ENCODE measurements at places on chromosomes 4 and X.

- no peak for DNase-seq
Observed at GRCh38 chrX:36867143-36867542, 141.0 kb upstream of the FAM47C start.

- DNase-seq = no peak
Observed at GRCh38 chrX:20061855-20062254, 54.9 kb downstream of the MAP7D2 start.

- DNase-seq = no peak
Observed at GRCh38 chr4:126113058-126113457, 798.3 kb downstream of the FAT4 start.

- DNase-seq = no peak
Observed at GRCh38 chrX:111181951-111182350, 86.0 kb downstream of the PAK3 start.

- DNase-seq = peak; percentile 43
Observed at GRCh38 chr4:121696170-121696580, 605 bp downstream of the ANXA5 start.

GRCh38 chrX:46637938-46638337, 64.4 kb downstream of the CHST7 start:
- no peak for DNase-seq

DNA sequence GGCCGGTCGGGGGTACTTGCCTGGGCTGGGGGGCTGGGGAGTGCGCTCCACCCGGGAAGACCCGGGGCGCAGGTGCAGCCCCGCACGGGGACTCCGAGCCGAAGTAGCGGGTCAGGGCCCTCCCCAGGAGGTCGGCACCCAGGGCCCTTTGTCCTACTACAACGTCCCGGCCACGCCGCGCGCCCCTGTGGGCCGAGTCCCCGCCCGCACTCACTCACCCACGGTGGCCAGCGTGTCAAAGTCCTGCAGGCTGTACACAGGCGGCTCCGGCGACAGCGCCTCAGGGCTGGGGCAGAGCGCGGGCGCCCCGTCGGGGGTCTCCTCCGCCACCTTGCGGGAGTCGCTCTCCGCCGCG, 602 bp downstream of the PRKX start:
- DNase-seq = no peak

DNA sequence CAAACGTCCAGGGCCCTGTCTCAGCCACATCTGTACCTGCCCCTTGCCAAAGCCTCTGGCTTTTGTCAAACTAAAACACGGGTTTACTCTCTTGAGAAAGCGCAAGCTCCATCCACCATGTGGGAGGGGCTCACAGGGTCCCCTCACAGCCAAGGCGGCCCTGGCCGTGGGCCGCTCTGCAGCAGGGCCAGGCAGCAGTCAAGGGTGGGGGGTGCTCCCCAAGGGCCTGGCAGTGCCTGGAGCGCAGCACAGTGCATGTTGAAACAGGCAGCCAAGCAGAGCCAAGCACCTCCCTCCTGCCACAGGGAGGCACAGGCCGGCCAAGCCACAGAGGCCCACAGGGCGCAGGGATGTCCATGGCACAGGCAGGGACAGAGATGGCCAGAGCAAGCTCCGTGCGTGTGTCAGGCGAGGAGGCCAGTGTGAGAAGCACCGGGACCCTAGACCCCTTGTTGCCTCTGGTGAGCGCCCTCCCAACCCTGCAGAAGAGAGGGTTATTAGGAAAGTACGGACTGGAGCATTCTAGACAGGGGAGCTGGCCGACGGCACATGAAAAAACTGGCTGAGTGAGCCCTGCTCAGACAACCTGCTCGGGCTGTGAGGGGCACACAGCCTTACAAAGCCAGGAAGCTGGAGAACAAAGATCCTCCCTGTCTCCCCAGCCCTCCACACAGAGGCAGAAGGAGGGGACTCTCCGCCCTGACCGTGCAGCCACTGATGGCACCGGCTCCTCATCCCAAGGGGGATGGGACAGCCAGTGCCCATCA, 39.0 kb downstream of the FAM53A start:
- DNase-seq = no peak
